Activated T-cell treated with anti-CD3 and anti-CD28 coated beads, Interleukin-2, amount 50 U/mL, for 1 hour (primary cell): ENCODE measurements at places on chromosomes 1 and 21.

GRCh38 chr1:186465946-186466345 is 5.0 kb upstream of the PDC start:
- DNase-seq: no peak

- DNase-seq: no peak
These were observed 4.1 kb upstream of the TRAF3IP3 start for GRCh38 chr1:209751627-209752231.

DNA sequence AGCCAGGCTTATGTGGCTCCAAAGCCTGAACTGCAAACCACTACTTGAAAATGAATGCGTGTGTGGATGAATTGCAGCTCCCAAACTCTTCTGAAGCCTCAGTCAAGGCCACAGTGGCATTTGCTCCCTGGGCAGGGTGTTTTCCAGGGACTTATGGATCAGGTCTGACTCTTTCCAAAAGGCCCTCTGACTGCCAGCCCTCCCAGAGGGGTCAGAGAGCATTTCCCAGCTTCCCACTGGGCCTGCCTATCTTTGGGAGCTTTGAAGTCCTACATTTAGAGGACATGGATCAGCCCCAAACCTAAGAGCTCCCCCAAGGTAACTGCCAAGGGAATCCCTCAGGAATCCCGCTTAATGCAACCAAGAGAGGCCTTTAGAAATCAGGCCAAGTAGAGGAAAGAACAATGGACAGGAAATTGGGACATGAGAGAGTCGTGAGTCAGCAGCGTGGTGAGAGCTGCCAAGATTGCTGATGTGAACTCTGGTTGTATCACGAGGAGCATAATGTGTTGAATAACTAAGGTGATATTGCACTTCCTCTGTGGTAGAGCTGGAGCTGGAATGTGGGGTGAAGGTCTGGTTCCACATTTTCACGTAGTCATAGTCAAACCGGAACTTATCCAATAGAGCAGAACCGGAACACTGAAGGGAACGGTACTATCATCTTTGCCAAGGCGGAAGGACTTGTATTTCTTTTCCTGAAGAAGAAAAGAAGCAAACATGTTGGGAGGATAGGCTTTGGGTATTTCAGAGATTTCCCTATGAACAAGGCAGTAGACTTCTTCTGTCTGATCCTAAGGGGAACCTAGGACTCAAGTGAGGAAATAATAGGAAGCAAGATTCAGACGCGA is 99.4 kb upstream of the JUN start:
- DNase-seq: no peak

GRCh38 chr1:42876009-42876408 is 29.6 kb downstream of the ZNF691 start:
- DNase-seq: no peak

DNA sequence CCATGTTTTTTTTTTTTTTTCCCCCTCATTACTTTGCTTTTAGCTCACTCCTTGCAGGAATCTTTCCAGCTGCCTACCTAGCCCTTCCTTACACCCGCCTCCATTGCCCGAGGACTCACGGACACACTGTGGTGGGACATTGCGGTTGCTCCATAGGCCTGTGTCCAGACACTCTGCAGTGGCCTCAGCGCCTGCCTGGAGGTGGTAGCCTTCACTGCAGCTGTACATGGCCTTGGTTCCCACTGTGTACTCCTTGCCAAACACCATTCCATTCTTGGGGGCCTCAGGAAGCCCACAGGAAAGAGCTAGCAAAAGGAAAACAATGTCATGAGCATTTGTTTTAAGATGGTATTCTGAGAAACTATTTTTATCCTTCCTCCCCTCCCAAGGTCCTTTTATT is 99.9 kb downstream of the ZSCAN20 start:
- no peak for DNase-seq

- no peak for DNase-seq
These were observed 113.6 kb upstream of the KIF26B start for GRCh38 chr1:245041058-245041698.

- DNase-seq: no peak
These were observed 4.5 kb downstream of the AIM2 start for GRCh38 chr1:159071970-159072582.

GRCh38 chr21:38355992-38356781 is 99.4 kb downstream of the KCNJ15 start:
- peak; percentile 77 for DNase-seq

- DNase-seq: no peak
These were observed 10.5 kb downstream of the MAEL start for GRCh38 chr1:166999500-167000055.

DNA sequence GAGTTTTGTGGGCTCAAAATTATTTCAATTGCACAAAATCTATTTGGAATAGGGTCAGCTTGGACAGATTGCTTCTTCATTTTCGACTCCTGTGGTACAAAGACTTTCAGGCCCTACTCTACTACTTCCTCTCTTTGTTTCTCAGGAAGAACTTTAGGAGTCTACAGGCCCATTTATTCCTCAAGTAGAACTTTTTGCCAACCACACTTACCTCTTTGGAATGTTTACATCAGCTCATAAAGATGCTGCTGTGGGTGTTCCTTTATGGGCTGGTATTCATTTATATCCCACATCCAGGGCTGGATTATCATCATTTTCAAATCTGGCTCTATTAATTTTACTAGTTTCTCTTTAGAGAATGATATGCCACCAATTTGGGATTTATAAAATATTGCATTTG is 46.3 kb upstream of the TNFSF18 start:
- DNase-seq: no peak

DNA sequence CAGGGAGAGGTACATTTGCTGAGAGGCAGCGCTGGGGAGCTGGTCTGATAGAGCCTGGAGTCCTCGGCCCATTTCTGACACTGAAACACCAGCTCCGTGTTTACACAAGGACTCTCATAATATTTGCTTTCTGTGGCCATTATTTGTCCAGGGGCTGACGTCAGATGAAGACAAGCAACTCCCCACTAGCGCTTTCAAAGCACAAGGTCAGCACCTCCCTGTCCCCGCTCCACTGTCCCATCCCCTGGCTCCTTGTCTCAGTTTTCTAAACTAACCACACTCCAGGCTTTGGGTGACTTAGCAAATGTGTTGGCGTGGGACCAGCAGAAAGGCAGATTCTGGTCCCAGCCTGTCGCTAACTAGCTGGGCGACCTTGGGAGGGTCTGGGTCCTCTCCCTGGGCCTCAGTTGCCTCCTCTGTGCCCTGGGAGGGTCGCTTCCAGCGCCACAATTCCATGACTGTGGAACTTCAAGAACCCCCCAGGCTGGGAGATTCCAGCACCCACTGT is 37.4 kb upstream of the ZBTB40 start:
- no peak for DNase-seq

DNA sequence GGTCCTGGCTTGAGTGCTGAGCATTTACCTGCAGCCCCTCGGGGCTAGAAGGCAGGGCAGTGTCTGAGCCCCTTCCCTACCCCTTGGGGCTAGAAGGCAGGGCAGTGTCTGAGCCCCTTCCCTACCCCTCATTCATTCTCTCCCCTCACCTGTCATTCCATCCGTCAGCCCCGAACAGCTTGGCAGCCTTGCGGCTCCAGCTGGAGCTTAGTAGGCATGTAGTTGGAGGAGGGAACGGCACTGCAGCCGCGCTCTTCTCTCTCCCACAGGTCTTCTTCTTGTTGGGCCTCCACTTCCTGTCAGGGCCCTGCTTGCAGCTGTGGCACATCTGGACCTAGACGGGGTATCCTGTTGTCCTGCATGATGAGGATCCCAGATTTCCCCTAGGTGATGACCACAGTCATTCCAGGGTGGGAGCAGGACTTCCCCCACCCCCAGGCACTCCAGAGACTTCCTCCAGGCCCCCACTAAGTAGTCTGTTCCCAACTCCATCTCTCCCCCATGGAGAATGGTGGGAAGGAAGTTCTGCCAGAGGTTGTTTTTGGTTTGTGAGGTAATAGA is 22.2 kb downstream of the MAPKAPK2 start:
- DNase-seq: no peak

GRCh38 chr1:53166912-53167311 is 24.5 kb upstream of the SLC1A7 start:
- DNase-seq: no peak
